Psoas muscle (tissue), 8 donors: ENCODE measurements at places on chromosomes 16 and 17. TPM values are rescaled to one million over a fixed set of nuclear protein-coding genes. Genes with fewer than 3 reads are reported as not detected.

MRPL10 gene
- total RNA-seq = 47.0 TPM

DNA sequence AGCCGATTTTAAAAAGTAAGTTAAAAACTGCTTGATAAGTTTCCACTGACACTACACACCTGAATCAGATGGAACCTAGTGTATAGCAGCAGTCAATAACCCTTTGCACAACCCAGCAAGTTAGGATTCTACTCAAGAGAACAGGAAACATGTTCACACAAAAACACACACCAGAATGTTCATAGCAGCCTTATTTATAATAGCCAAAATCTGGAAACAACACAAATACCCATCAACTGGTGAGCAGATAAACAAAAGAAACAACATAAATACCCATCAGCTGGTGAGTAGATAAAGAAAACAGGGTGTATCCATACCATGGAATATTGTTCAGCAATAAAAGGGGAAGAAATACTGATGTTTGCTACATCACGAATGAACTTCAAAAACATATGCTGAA, 2.7 kb upstream of the CDH11 start:
- DNase-seq = no peak

- DNase-seq = peak; percentile 77
These were observed 802 bp downstream of the SETD6 start for GRCh38 chr16:58515871-58516767.

- peak; percentile 74 for DNase-seq
These were observed 18.6 kb downstream of the GRIN2C start for GRCh38 chr17:74840989-74841666.

DNA sequence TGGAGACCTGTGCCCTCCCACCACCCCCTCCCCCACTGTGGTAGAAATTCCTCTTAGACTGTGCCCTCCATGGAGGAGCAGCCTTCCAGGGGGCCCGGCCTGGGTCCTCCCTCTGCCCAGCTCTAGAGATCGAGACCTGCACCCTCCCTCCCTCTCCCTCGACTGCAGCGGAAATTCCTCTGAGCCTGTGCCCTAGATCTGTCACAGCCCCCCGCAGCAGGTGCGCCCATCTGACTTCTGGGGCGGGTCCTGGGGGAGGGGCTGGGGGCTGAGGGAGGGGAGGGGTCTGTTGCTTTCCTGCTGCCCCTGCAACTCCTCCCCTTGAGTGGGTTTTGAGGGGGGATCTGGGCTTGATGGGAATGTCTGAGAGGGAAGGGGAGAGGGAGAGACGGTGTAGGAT, 177.8 kb upstream of the GSE1 start:
- no peak for DNase-seq

DNA sequence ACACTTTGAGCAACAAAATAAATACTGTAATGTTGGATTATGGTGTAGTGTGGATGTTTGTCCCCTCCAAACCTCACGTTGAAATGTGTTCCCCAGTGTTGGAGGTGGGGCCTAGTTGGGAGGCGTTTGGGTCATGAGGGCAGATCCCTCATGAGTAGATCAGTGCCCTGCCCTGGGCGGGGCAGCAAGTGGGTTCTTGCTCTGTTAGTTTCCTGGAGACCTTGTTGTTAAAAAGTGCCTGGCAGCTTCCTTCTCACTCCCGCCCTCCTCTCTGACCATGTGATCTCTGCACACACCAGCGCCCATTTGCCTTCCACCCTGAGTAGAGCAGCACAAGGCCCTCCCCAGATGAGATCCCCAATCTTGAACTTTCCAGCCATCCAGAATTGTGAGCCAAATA, 67.7 kb downstream of the MPRIP start:
- peak; percentile 56 for DNase-seq

KCNJ16 gene
- not detected for total RNA-seq

- DNase-seq = peak; percentile 76
These were observed 2.7 kb upstream of the NFE2L1 start for GRCh38 chr17:48045316-48046001.

ARHGDIG gene
- not detected for total RNA-seq

DNA sequence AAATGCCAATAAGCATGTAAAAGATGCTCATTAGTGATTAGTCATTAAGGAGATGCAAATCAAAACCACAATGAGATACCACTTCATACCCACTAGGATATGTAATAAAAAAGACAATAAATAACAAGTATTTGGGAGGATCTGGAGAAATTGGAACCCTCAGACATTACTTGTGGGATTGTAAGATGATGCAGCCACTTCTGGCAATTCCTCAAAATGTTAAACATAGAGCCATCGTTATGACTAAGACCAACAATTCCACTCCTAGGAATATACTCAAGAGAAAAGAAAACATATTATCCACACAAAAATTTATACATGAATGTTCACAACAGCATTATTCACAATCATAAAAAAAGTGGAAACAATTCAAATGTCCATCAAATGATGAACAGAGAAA, 336.2 kb upstream of the PMFBP1 start:
- no peak for DNase-seq

DNA sequence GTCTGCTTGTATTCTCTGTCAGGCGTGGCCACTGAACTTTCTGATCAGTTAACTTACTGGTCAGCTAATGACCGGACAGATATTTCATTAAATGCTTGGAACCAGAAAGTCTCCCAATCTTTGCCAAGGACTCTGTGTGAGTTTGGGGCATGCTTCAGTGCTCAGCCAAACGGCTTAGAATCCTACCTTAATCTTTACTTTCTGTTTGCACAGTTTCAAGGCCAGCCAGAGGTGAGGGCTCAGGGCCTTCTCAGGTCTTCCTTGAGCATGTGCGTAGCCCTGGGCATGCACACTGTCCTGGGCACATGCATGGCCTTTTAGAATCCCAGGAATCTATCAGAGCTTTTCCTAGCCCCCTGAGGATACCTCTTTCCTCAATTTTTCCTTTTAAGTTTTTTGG, 230.1 kb downstream of the RAB11FIP4 start:
- no peak for DNase-seq

PRCD gene
- total RNA-seq = 0.44 TPM

- DNase-seq = no peak
These were observed 3.3 kb upstream of the CSNK2A2 start for GRCh38 chr16:58201163-58201562.

DNA sequence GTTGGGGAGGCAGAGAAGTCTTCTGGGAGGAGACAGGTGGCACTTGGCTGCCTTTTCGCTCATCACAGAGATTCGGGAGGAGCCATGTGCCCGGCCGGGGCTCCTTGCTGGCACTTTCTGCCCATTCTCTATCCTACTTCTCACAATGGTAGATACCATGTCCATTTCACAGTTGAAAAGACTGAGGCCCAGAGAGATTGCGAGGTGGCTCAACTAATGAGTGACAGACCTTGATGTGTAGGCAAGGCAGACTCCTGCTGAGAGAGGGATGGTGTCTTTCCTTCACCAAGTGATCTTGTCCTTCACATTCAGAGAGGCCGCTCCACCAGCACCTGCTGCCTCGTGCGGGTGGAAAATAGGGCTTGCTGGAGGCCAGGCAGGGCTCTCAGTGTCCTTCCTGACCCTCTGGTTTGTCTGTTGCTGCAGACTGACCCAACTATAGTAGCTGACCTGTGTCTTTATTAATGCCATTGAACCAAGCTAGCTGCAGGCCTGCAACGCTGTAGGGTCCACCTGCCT, 42.1 kb downstream of the MPRIP start:
- peak; percentile 8 for DNase-seq

RPL38 gene
- 1,032 TPM for total RNA-seq

DNA sequence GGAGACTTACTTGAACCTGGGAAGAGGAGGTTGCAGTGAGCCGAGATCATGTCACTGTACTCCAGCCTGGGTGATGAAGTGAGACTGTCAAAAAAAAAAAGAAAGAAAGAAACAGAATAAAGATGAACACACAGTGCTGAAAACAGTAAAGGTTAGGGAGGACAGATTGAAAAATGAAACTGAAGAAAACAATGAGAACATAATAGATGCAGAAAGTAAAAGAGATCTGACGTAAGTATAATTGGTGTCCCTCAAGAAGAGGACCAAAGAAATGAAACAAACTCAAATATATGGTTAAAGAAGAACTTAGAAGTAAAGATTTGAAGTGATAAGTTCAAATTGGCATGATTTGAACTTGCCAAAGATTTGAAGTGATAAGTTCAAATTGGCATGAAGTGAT, 7.1 kb downstream of the DCAF7 start:
- DNase-seq = no peak

GRCh38 chr17:57035971-57036481, 49.0 kb upstream of the AKAP1 start:
- DNase-seq = no peak

DNA sequence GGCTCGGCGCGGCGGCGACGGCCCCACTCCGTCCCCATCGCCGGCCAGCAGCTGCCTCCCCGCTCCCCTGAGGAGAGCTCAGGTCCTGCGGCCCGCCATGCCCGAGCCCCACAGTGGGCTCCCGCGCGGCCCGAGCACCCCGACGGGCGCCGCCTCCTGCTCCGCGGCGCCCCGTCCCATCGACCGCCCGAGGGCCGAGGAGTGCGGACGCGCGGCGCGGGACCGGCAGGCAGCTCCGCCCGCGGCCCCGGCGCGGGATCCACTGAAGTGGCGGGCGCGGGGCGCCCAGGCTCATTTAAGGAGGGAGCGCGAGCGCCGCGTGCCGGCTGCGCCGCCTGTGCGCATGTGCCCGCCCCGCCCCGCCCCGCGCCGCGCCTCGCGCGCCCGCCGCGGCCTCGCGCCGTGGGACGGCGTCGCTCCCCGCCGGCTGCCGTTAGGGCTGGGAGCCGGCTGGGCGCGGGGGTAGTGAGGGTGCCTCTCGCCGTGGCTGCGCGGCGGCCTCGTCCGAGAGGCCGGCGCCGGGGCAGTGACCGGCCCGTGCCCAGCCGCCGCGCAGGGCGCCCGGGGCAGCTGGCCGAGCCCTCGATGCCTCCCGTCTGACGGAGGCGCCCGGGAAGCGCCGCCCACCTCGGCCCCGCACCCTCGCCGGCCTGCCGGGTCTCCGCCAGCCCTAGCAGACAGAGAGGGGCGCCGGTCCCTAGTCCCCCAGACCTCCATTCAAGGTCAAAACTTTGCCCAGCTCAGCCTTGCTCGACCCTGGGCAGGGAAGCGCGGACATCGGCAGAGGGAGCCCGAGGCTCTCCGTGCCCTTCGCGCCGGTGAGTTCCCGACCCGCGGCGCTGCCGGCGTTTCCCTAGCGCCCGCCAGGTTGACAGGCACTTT, at the start of gene NETO2:
NETO2 (minus strand) TSS at position 269 of the 882 bp plus-strand sequence. CDS start 333 bp downstream, outside the sequence.
- peak; percentile 70 for DNase-seq

DNA sequence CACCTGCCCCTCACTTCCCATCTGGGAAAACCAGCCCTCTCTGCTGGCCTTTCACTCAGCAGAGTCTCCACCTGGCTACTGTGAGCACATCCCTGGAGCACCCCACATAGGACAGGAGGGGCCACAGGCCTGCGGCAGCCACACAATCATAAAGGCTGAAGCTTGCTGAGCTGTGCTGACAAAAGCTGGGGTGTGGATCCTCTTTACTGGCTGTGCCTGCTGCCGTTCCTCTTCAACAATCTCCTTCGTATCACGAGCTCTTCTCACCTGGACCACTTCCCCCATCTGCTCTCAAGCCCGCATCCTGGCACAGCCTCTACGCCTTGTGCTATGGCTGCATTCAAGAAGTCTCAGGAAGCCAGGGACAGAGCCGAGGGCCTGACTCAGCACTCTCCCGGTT, 86.1 kb downstream of the ZNF778 start:
- DNase-seq = no peak

LPCAT2 gene
- total RNA-seq = 2.8 TPM

- no peak for DNase-seq
These were observed 575.7 kb upstream of the CDH5 start for GRCh38 chr16:65790768-65791167.

DNA sequence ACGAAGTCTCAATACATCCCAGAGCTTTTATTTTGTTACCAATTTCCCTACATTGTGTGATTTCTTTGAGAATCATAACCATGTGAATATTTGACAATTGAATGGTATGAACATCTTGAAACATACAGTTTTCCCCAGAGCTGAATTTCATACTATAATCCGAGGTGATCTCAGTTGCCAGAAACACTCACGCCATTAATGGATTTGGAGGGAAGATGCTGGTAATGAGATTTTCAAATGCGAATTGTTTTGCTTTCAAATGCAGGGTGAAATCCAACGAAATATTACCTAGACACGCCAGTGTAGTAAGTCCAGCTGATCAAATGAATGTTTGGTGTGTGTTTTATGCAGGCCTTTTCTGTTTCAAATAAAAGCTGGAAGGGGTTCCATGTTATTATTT, 277.8 kb upstream of the CDH5 start:
- no peak for DNase-seq

GRCh38 chr17:44900894-44901293, 1.6 kb upstream of the EFTUD2 start:
- DNase-seq = no peak

- no peak for DNase-seq
These were observed 119.7 kb downstream of the RAB11FIP4 start for GRCh38 chr17:31511195-31511578.

GRCh38 chr17:75003070-75003956, 9.2 kb upstream of the MRPL58 start:
- peak; percentile 38 for DNase-seq
